H7 (cell line): ENCODE measurements at places on chromosomes 5 and 9.

- DNase-seq: no peak
Measured at GRCh38 chr5:172482156-172483020, 28.1 kb upstream of the SH3PXD2B start.

GRCh38 chr5:51846015-51846414 is 462.8 kb downstream of the ISL1 start:
- DNase-seq: no peak

- no peak for DNase-seq
Measured at GRCh38 chr9:110928599-110928998, 109.7 kb downstream of the LPAR1 start.

DNA sequence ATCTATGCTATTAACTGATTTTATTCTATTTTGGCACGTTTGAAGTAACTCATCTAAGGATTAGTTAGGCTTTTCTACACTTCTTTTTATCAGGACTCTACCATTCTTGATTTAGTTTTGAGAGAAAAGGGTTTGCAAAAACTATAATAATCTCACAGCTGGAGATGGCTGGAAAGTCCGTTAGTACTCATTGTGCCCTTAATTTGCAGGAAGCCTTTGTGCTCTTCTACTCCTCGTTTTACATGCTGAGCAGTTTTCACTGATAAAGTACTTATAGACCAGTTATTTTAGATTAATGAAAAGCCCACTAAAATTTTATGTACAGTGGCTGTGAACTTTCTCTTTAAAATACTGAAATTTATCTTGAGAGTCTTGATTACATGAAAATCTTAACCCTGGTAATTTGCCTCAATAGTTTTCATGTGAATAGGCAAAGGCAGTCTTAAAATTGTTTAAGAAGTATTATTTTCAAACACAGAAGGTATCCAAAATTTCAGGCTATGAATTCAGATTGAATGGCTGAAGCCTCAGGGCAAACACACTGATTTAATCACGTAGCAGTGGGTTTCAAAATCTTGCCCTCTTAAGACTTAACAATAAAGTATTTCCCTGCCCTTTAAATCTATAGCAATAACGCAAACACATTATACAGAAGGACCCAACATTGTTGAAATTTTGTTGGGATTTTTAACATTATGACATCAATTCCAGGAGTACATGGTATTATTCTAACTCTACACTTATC is 18.6 kb downstream of the MLLT3 start:
- DNase-seq: no peak

DNA sequence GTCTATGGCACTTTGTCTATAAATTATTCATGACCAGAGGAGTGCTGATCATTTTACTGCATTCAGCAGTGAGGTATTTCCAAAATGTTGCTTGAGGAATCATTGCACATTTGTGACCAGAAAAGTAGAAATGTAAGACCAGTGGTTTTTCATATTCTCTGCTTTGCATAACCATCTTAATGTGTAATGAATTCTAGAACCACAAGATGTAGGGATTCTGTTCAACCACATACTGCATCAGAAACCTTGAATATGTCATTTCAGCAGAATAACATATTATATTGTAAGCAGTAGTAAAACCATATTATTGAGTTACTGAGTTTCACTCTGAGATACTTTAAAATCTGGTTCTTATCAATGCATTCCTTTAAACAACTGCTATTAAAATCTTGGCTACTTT is 1243.4 kb downstream of the MAT2B start:
- DNase-seq: no peak

- no peak for DNase-seq
Measured at GRCh38 chr5:142065273-142065672, 43.3 kb upstream of the NDFIP1 start.

DNA sequence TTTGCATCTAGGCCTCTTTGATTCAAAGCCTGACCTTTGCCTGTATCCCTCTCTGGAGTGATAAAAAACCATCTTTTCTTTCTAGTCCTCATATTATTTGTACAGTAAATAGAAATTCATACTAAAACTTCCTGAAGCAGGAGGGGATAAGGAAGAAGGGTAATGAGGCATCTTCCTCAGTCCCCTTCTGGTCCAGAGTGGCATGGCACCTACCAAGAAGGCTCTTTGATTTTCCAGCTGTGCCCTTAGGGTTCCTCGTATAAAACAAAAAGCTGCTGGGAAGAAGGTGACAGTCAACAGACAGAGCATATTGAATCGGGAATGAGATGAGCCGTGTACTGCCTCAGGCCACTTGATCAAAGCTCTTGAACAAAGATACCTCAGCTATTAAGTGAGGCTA is 71.9 kb upstream of the SPDL1 start:
- peak; percentile 5 for DNase-seq

DNA sequence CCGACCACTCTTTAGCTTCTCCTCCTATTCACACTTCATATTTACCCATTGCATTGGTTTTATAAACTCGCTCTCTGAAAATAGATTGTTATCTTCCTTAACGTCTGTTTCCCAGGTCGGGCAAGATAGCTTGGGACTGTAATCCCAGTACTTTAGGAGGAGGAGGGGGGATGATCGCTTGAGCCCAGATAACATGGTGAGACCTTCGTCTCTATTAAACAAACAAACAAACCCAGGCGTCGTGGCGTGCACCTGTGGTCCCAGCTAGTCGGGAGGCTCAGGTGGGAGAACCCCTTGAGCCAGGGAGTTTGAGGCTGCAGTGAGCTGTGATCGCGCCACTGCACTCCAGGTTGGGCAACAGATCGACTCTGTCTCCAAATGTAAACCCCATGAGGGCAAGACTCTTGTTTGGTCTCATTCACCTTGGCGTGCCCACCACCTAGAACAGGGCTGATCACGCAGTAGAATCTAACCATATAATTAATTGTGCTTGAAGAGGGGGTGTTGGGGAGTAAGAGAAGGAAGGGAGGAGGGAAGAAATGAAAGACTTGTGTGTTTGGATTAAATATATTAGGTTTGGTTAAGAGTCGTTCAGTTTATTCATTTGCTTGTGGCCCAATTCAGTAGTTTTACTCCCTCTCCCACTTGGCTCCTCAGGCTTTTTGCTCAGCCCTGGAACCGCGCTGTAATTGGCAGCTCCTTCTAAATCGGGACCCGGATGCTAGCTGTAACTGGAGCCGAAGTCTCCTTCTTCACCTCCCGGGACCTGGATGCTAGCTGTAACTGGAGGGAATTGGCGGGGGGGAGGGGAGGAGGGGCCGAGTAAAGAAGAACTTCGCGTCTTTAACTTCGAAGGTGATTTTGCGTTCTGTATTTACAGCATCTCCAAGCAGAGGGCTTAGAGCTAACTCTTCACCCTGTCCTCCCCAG is 24.9 kb downstream of the CDKN2A start:
- peak; percentile 80 for DNase-seq

GRCh38 chr5:62284946-62285891 is 20.8 kb upstream of the KIF2A start:
- no peak for DNase-seq

DNA sequence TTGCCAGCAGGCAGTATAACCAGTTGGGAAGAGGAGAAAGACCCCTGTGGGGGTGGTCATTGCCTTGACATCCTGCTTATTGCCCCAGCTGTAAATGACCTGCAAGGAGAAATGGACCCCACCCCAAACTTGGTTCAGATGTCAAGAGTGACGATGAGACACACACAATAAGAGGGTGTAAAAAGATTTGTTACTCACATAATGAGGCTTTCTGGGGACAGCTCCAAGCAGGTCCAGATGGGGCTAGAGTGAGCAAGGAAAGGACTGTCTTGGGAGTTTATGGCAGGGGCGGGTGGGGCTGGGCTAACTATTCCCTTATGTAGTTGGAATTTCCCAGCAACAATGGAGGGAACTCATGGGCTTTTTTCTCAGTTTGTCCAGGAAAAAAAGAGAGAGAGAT is 24.1 kb downstream of the ZNF484 start:
- DNase-seq: no peak

GRCh38 chr5:117246424-117246823 is 671.8 kb upstream of the SEMA6A start:
- no peak for DNase-seq

- DNase-seq: no peak
Measured at GRCh38 chr5:140245341-140245740, 57.6 kb downstream of the PFDN1 start.

DNA sequence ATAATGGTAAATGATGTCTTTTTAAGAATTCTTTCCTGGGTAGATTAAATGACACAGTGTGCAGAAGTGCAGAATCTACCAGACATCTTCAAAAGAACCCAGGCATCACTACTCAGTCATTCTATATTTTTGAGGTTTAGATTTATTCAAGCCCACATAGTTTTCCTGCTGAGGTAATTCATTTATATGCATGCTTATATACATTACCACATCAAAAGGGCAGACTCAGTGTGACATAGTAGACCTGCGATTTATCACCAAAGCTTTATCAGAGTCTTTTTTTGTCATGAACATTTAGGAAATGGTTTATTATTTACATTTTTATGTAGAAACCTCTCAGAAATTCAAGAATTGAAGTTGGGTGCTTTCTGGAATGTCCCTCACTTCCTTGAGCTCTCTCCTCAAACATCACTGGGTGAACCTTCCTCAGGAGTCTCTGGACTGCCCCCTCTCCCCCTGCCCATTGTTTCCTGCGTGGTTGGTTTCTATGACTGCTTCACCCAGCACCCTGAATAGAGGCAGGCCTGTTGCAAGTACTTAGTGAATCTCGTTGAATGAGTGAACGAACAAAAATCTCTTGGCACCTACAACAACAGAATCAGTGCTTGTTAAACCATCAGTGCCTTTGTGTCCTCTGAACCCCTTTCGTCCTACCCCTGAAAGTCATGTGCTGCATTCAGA is 42.5 kb downstream of the ADAMTS16 start:
- peak; percentile 6 for DNase-seq

DNA sequence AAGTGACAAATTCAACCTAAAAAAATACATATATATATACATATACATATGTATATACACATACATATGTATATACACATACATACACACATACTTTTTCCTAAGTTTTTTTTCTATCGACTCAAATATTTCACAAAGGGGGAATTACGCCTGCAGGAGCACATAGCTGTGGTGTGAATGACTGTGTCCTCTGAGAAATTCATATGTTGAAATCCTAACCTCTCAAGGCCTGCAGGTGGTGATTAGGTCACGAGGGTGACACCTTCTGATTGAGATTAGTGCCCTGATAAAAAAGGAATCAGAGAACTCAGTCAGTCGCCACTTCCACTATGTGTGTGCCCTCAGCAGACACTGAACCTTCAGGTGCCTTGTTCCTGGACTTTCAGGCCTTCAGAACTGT is 248.7 kb downstream of the SEMA5A start:
- no peak for DNase-seq

GRCh38 chr5:133249593-133249992 is 197.8 kb downstream of the HSPA4 start:
- DNase-seq: no peak

- no peak for DNase-seq
Measured at GRCh38 chr5:96610747-96611146, 51.4 kb upstream of the CAST start.

- no peak for DNase-seq
Measured at GRCh38 chr5:55816342-55816741, 34.8 kb upstream of the IL31RA start.

- no peak for DNase-seq
Measured at GRCh38 chr5:112346411-112347044, 72.5 kb downstream of the EPB41L4A start.

DNA sequence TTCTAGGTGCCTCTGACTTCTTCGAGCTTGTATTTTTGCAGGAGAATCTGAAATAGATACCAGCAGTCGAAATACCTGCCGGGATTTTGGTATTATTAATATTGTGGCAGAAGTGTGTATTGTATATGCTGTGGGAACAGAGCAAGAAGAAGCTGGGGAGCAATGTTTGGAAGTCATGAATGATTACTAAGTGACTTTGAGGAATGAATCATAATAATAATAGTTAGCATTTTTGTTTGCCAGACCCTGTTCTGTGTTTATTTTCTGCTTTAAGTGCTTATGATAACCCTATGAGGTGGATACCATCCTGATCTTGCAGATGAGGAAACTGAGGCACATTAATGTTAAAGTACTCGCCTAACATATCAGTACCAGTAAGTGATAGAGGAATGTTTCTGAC is 32.4 kb downstream of the RAB24 start:
- no peak for DNase-seq

- DNase-seq: no peak
Measured at GRCh38 chr9:89425921-89426383, 72.0 kb downstream of the SEMA4D start.

- DNase-seq: peak; percentile 72
Measured at GRCh38 chr9:129319938-129320481, 141.9 kb upstream of the IER5L start.

DNA sequence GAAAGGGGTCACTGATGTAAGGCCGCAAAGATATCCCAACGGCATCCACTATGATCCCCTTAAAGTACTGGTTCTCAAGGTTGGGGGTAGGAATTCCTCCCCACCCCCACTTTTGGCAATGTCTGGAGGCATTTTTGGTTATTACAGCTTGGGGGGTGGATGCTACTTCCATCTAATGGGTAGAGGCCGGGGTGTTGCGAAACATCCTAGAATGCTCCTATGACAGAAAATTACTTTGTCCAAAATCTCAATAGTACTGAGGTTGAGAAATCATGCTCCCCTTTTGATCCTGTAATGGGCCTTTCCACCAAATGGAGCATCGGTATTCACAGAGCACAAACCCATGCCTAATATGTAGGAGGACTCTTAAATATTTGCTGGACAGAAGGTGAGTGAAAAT is 20.8 kb upstream of the TCERG1 start:
- DNase-seq: no peak

DNA sequence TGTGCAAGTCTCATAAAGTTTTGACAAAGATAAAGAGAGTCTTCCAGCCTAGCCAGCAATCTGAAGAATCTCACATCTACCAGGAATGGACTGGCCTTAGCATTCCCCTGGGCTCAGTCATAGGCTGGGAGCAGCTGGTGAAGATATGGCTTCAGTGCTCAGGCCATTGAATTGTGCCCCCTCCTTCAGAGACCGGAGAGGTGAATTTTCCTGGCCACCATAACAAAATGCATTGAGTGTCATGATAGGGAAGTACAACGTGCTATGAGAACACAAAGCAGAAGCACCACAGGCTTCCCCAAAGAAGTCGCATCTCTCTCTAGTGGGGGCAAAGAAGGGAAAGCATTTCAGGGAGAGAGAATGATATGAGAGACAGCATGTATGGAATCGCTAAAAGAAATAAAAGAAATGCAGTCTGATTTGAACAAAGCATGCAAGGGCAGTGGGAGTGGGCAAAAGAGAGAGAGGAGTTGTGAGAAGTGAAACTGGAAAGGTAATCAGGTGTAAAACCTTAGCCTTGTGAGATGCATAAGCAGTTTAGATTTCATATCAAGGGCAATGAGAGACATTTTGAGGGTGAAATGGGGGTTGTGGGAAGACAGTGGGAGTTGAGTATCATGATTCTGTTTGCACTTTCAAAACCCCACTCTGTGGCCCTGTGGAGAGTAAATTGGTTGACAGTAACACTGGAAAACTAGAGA is 57.1 kb upstream of the NMUR2 start:
- no peak for DNase-seq

DNA sequence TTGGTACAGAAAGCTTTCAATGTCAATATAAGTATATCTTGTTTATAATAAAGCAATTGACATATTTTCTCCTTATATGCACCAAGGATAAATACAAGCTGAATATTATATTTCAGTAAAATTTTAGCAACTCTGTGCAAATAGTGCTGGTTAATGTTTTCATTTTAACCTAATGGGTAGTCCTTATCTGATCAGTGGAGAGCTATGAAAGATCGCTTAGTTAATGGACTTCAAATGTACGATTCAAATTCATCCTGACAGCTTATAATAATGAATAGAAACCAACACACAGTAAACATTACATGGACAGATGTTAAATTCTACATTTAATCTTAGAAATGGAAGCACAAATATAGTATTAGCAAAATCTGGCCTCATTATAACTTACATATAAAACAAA is 1495.2 kb upstream of the C9orf72 start:
- DNase-seq: no peak
